ENCODE measurements at places on chromosomes 2 and 18.

DNA sequence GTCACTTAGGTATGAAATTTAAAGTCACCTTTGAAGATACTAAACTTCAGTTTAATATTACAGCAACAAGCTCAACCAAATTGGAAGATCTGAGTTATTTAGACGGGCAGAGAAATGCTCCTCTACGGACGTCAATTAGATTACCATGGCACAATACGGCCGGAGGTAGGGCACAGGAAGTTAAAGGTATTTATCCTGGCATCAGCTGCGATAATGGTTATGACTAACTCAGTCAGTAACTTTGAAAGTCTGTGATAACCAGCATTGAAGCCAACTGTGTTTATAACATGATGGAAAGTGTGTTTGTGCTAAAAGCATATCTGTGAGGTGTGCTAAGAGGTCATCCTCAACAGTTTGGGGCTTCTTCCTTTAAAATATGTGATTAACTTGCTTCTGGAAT lies 117.3 kb downstream of the WDSUB1 start:
- DNase-seq: no peak

GRCh38 chr2:112733456-112733855 lies 12.6 kb downstream of the NT5DC4 start:
- DNase-seq: no peak

- no peak for DNase-seq
These were observed 275.3 kb upstream of the UBE2E3 start for GRCh38 chr2:180705122-180705521.

DNA sequence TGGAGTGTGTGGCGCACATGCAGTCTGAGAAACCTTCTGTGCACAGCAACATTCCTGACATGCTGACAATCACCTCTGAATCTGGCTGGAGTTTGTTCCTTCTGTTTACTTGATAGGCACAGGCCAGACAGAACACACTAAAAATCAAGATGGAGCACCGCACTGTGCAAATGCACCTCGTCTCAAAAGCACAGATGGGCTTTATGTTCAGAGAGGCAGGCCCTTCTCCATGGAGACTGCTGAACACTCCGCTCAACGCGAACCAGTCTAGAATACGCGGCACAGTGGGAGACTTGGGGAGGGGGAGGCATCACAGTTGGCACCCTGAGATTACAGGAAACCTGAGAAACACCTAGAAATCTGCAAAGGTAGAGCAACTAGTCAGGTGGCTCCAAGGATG lies 58.4 kb upstream of the DNMT3A start:
- DNase-seq: no peak

GRCh38 chr2:64677530-64677929 lies 23.8 kb upstream of the SERTAD2 start:
- DNase-seq: no peak

DNA sequence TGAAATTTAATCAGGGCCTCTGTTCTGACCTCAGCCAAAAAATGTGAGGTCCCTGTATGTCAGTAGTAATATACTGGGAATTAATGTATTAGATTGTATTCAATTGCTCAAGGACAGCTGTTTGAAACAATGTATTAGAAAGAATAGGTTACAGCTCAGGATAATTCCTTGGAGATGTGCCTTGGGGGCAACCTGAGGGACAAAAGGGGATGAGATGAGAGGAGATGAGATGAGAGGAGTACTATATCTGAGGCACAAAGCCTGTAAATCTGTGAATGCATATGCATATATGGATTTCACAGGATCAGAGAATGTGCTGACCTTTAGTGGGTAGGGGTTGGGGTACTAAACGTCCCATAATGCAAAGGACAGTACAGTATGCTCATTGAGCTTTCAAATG lies 80.9 kb downstream of the NRXN1 start:
- DNase-seq: no peak

DNA sequence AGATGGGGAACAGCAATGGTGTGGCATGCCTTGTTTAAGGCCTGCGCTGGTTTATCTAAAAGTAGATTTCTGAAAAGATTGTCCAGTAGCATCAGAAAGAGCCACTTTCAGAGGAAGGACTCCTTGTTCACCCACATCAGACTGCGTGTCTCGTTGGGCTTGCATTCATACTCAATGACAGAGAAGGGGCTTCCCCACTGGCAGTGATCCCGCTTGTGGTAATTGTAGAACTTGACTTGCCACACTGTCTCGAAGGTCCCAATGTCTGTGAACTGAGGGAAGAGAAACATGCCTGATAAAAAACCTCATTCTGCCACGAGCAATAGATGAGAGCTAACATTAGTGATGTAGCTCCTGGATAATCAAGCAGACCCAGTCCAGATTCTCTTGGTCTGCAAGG lies 26.0 kb downstream of the CNRIP1 start:
- no peak for DNase-seq

Measured in stimulated activated CD4-positive, alpha-beta T cell treated with anti-CD3 and anti-CD28 coated beads, Interleukin-1b, Interleukin-23, amount 100 ng/mL, for 24 hours (primary cell).